CD4-positive, alpha-beta T cell treated with Interleukin-2 at 100 ng/mL for 4 hours (primary cell): ENCODE measurements at places on chromosomes 2 and 18.

DNA sequence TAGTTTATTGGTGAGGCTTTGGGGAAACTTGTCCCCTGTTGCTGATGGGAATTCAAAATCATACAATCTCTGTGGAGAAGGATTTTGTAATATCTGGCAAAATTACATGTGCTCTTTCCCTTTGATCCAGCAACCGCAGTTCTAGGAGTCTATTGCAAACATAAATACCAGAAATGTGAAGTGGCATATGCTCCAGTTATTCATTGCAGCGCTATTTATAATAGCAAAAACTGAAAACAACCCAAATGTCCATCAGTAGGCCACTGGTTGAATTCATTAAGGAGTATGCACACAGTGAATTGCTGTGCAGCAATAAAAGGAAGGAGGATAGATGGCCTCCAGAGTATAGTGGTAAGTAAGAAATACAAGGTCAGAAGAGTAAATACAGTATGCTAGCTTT is 76.5 kb downstream of the HNRNPLL start:
- no peak for DNase-seq

DNA sequence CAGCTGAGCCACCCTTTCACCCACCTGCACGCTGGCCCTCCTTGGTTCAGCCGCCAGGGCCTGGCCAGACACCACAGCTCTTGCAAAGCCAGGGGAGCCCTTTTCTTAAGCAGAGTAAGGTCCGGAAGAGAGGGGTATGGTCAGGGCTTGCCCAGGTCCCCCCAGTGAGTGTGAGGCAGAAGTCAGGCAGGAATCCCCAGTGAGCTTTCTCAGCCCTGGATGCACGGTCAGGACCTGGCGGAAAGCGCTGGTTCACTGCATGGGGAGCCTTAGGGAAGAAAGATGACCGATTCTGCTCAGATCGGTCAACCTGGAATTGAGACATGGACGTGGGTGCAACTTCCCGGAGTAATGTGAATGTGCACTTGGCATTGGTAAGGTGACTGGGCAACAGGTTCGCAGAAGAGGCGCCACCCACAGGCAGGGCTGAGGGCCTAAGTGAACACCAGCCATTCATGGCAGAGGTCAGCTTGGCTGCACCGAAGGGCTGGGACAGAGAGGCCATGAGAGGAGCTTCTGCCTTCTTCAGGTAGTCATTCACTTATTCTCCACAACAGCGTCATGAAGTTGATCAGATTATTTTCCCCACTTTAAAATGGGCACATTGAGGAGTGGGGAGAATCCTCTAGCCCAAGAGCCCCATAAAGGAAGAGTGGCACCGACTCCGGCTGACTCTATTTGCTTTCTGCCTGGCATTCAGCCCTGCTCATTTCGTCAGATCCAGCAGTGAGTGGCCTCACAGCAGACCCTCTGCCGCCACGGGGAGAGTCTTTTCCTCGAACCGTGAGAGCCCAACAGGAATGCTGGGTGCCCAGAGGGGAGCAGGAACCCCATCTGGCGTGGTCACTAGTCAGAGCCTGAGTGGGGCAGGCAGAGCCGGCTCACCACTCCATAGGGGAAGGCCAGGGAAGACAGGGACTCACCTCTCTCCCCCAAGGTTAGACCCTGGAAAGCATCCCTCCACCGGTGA is 35.8 kb downstream of the SCTR start:
- DNase-seq, result no peak

GRCh38 chr2:107595749-107596148 is 230.9 kb upstream of the RGPD4 start:
- no peak for DNase-seq

DNA sequence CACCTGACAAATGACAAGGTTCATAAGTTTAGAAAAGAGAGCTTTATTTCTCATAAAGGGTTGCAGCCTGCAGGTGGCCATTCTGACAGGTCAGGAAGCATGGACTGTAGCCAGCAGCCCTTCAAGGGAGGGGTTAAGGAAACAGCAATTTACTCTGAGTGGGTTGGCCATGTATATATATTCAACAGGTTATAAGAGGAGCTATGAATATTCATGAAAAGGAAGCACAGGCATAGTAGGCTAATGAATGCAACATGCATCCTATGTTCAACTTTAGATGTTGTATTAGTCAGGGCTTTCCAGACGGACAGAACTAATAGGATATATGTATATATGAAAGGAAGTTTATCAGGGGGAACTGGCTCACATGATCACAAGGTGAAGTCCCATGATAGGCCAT is 20.6 kb downstream of the RNU2-63P start:
- DNase-seq, result no peak

DNA sequence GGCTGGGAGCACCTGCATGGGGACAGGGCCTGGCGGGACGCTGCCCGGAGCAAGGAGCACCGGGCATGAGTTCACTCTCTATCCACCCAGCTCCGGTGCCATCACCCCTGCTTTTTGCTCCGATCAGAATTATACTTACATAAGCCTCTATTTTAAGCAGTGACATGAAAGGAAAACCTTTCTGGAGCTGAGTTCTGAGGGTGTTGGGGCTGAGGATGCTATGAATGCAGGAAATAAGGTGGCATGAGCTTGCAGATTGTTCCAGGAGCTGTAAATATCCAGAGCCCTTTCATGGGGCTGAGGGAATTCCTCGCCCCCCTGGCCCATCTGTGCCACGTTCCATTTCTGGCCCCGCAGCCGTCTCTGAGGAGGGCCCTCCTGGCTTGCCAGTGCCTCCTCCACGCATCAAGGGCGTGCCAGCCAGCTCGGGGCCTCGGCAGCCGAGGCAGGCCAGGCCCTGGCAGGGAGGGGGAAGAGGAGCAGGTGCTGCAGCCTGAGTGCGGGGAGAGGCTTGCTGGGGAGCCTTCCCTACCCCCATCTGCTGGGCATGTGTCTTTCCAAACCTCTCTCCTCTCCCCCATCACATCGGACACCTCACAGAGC is 91.7 kb upstream of the MCFD2 start:
- no peak for DNase-seq
